ENCODE measurements at places on chromosomes 3 and 15.

DNA sequence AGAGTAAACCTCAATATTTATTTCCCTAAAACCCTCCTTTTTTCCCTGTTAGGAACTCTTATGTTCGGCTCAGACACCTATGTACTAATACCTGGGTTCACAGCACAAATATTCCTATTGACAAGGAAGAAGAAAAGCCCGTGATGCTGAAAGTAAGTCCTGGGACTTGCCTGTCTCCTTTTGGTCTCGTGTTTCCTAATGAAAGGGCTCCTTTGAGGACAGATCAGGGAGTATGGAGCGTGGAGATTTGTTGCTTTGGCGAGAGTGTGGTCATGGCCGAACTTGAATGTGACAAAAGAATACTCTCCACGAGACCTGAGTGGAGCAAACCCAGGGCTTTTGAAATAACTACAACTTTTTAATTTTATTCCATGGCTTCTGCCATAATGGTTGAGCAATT lies 167.8 kb downstream of the ITPR1 start:
- no peak for DNase-seq

DNA sequence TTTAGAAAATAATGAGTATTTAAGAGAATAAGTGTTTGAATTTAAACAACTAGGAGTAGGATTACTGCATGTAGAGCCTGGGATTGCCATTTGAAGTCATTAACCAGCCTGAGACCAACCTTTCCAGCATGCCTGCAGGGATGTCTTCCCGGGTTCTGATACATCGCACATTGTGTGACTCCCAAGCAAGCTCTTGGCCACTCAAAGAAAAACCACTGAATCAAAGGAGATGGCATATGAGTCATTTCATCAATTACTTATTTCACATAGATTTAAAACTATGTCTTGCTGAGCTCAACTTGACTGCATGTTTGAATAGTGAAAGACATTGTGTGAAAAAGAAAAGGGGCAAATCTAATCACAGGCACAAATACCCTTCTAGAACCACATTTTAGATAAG lies 15.0 kb upstream of the THBS1 start:
- no peak for DNase-seq

GRCh38 chr3:31232055-31233025 lies 300.4 kb upstream of the STT3B start:
- DNase-seq = no peak

- DNase-seq = no peak
Observed at GRCh38 chr3:52326976-52327375, 10.9 kb downstream of the DNAH1 start.

DNA sequence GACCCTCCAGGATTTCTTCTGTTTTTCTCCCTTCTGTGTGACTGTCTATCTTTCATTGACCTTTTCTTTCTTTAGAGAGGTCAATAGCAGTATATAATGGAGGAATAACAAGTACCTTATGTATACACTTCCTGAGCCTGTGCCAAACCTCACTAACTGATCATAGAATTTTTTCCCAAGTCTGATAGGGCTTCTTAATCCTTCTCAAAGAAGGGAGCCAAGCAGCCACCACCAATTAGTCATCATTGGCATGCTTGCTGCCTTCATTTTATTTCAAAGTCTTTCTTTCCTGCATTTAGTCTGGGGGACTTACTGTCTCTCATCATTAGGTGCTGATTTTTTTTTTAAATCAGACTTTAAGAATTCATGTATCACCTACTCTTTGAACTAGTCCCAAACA lies 327.0 kb downstream of the FEZF2 start:
- DNase-seq = no peak

- DNase-seq = no peak
Observed at GRCh38 chr3:63639806-63640205, 12.7 kb upstream of the SNTN start.

GRCh38 chr15:95405447-95405846 lies 925.1 kb upstream of the NR2F2 start:
- DNase-seq = no peak

- no peak for DNase-seq
Observed at GRCh38 chr3:42529468-42529867, 27.0 kb downstream of the VIPR1 start.

- peak; percentile 8 for DNase-seq
Observed at GRCh38 chr3:47012342-47013230, 33.1 kb downstream of the NBEAL2 start.

GRCh38 chr15:77616072-77616471 lies 16.6 kb downstream of the LINGO1 start:
- no peak for DNase-seq

DNA sequence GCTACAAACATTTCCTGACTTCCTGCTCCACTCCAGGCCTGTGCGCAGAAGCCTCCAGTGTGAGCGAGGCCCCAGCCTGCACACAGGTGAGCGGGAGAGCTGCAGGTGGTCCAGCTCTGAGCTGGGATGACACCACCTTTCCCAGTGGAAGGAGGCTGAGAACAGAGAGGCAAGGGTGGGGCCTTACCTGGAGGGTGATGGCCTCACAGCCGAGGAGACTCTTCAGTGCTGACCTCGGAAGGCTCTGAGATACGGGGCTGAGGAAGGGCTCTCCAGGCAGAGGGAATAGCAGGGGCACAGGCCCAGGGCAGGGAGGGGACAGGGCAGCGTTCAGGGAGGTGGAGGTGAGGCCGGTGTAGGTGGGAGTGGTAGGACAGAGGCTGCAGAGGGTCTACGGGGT lies 70.8 kb downstream of the EFCAB12 start:
- DNase-seq = no peak

DNA sequence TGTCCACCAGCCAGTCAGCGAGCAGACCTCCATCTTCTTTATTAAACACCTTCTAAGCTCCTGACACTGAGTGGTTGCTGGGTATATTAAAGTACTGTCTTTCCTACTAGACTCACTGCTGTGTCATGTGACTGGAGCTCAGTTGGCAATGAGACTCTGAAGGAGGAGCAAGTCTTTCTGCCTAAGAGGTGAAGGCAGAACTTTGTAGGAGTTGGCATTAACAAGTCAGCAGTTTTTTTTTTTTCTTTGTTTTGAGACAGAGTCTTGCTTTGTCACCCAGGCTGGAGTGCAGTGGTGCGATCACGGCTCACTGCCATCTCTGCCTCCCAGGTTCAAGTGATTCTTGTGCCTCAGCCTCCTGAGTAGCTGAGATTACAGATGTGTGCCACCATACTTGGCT lies 62.2 kb downstream of the ABHD5 start:
- DNase-seq = no peak

GRCh38 chr3:124814620-124815421 lies 72.3 kb downstream of the ITGB5 start:
- no peak for DNase-seq

- no peak for DNase-seq
Observed at GRCh38 chr3:117272876-117273523, 563.4 kb downstream of the TUSC7 start.

- DNase-seq = no peak
Observed at GRCh38 chr15:41647262-41647661, 12.9 kb upstream of the MGA start.

GRCh38 chr15:60701261-60702019 lies 222.5 kb upstream of the ICE2 start:
- no peak for DNase-seq

GRCh38 chr3:111732252-111732879 lies 126.7 kb upstream of the PHLDB2 start:
- DNase-seq = no peak

DNA sequence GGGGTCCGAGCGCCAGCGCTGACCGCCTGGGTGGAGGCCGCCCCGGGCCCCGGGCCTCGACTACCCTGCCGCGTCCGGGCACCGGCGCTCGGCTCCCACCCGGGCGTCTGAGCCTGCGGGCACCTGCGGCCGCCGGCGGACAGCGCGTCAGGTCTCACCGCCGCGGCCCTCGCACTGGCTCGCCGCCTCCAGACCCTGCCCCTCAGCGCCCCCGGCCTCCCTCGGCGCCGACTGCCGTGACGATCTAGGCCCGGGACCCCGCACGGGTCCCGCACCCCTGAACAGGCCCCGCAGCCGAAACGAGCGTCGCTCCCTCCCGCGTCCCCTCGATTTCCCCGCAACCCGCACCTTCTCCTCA lies 297 bp downstream of the PRC1 start:
- DNase-seq = no peak

DNA sequence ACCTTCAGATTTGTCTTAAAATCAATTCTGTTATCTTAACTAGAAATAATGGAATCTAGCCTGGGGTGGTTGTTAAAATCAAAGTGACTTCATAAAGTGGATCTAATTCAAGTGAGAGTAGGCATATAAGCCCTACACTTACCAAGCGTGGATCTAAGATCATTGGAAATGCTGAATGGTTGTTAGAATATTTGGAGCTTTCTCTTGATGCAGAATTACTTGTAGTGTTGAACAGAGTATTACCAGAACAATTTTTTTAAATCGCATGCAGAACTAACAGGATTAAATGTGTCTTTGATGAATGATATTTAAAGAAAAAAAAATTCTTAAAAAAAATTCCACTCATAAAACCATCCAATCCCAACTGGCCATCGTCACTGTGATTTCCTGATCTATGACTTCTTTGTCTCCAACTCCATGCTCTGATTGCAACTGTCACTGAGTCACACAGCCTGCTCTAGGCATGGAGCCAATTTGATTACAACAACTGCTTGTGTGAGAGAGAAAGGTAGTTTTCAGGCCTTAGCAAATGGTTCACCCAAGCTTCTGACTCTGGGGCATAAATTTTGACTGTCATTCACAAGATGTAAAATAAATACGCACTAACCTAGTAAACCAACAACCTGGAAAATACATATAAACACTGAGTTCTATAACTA lies 25.9 kb upstream of the SPRED1 start:
- DNase-seq = no peak

- DNase-seq = no peak
Observed at GRCh38 chr3:177731644-177732268, 534.5 kb upstream of the TBL1XR1 start.

- no peak for DNase-seq
Observed at GRCh38 chr15:55613727-55614126, 25.6 kb upstream of the PYGO1 start.

- no peak for DNase-seq
Observed at GRCh38 chr15:90581771-90582352, 52.1 kb downstream of the CRTC3 start.

- DNase-seq = peak; percentile 13
Observed at GRCh38 chr15:26889298-26889898, 22.5 kb downstream of the GABRA5 start.

GRCh38 chr3:193149998-193150397 lies 91.0 kb upstream of the PLAAT1 start:
- DNase-seq = no peak

- DNase-seq = no peak
Observed at GRCh38 chr3:149955449-149955848, 15.2 kb downstream of the PFN2 start.

DNA sequence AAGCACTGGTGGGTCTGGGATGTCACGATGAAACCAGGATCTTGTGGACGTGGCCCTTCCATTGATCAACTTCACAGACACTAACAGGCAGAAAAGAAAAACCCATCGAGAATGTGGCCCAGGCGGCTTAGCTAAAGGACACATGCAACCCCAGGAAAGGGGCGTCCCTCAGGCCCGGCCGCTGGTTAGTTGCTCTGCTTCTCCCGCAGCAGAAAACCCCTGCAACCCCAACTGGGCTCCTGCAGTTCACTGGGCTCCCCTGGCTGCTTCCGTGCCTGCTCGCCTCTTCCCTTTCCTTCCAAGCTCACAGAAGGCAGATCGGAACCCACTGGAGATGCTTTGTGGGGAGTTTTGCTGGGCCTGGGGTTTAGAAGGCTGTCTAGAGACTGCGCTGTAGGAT lies 1.1 kb downstream of the GASK1A start:
- DNase-seq = no peak

DNA sequence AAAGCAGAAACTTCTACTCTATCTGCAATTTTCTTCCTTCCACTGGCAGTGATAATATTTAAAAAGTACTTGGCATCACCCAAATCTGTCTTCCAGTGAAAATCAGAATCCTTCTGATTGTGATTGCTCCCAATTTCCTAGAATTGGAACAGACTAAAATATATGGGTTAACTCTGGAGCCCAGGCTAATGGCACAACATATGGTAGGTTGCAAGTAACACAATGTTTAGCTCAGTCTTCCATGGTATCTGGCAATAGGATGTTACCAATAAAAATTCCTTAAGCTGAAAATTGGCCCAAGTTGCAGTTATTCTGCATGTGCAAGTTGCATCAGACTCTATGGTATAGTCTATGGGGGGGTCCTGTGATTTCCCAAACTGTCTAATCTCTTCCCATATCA lies 273.5 kb upstream of the ADAMTS9 start:
- no peak for DNase-seq

DNA sequence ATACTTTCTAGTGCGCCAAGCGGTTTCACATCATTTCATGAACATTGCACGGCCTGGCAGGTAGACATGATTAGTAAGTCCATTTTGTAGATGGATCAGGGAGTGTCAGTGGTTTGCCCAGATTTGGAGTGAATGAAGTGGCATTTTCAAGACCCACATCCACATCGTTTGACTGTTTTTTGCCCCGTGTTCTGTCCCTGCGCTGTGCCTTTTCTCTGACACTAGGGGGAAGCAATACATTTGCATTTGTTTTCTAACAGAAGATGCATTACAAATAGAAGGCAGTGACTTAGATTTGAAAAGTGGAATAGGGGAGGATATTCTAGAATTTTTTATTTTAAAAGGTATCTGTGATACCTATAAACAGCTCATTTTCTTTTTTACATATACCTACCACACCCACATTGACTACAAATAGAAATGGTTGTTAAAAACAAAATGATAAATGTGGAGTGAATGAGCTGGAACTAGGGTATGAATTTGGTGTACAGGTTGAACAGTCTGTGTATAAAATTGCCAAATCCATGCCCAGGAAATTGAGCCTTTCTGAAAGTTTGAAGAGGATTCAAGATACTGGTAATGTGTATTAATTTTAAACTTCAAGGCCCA lies 98.0 kb downstream of the USP13 start:
- no peak for DNase-seq

- no peak for DNase-seq
Observed at GRCh38 chr15:23050708-23051107, 11.3 kb upstream of the TUBGCP5 start.

DNA sequence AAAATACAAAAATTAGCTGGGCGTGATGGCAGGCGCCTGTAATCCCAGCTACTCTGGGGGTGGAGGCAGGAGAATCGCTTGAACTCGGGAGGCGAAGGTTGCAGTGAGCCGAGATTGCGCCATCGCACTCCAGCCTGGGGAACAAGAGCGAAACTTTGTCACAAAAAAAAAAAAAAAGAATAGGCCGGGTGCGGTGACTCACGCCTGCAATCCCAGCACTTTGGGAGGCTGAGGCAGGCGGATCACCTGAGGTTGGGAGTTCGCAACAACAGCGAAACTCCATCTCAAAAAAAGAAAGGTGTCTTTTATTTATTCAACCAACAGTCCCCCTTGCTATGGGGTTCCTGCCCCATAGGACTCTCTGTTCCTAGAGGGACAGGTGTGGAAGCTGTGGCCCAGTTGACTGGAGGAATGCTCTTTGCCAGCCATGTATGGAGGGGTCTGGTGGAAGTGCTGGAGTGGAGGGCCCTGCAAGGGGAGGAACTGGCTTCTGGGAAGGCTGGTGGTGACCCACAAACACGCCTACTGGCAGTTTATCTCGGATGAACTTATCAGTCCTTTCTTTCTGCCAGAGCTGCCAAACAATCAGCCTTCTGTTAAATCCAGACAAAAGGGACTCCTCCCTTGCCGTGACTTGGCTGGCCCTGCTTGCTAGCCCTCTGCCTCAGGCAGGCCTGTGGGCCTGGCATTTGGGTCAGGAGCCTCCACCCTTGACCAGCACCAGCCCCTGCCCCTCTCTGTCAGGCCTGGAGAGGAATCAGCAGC lies 4.6 kb upstream of the DAG1 start:
- no peak for DNase-seq

GRCh38 chr3:188026191-188026968 lies 127.6 kb upstream of the LPP start:
- no peak for DNase-seq

Data from NCI-H1092 (cell line).